ENCODE measurements at places on chromosomes 7 and 10.

- no peak for DNase-seq
Measured at GRCh38 chr10:119303886-119304285, 96.5 kb downstream of the GRK5 start.

- DNase-seq, result peak; percentile 42
Measured at GRCh38 chr7:25965405-25966123, 186.4 kb upstream of the NFE2L3 start.

DNA sequence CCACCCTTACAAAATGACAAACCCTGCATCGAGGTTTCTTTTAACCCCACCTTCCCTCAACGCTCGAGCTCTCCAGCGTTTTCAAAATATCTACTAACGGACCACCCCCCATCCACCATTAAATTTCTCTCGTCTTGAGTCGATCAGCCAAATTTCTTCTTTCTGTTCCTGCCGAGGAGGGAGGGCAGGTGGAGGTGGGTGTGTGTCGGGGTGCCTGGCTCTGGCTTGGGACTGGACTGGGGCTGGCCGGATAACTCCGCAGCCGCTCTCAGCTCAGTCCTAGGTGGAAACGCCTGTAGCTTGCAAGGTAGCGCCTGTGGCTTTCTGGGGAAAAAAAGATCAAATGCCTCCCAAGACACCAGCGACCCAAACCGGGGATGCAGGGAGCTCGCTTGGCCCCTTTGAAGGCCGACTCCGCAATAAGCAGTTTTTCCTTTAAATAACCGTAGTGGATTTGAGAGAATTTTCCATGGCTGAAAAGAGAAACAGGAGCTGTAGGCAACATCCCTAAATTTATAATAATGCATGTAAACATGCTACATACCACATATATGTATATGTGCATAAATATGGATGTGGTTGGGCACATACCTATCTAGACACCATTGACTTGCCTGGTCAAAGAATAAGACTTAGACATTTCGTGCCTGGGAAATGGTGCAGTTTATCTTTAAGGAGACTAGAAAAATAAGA lies 1.9 kb upstream of the TMEM178B start:
- DNase-seq, result peak; percentile 90

GRCh38 chr7:156173346-156173745 lies 361.1 kb upstream of the SHH start:
- no peak for DNase-seq

- no peak for DNase-seq
Measured at GRCh38 chr7:95018021-95018420, 110.6 kb downstream of the PPP1R9A start.

GRCh38 chr10:30043476-30044270 lies 15.7 kb downstream of the JCAD start:
- DNase-seq, result no peak

GRCh38 chr7:154953006-154953684 lies 49.8 kb downstream of the PAXIP1 start:
- peak; percentile 2 for DNase-seq

DNA sequence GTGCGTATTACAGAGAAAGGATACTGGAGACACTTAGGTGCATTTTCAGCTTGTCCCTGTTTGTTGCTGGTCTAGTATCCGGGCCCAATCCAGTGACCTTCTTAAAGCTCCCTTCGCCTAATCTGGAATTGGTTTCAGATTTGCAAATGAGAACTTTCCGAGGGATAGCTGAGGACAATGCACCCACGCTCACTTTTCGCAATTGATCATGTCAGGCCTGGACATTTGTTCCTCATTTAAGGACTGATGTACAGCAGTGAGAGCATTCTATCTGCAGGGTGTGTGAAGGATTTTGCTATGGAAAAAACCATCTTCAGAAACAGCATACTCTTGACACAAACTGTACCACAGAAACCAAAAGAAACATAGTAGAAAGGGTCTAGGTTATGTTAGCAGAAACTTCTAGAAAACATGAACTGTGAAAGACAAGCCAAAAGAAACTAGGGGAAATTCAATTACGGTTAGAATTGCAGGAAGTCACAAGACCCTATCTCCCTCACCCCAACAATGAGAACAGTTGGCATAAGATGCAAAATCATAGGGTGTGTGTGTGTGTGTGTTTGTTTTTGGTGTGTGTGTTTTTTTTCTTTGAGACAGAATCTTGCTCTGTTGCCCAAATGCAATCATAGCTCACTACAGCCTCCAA lies 331.1 kb downstream of the CALN1 start:
- no peak for DNase-seq

DNA sequence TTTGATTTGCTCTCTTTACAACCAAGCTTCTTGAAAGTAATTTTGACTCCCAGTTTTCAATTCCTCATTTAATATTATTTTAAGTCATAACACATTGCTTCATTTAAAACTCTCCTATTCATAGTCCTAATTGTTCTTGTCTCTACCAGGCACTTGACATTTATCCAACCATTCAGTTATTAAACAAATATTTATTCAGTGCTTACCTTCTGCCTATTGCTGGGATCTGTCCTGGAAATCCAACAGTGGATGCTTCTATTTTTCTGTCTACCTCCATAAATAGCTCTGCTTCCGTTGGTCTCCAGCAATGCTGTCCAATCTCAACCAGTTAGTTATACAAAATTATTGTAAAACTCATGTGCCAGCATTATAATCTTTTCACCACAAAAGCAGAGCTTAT lies 615.1 kb downstream of the ZWINT start:
- peak; percentile 38 for DNase-seq

DNA sequence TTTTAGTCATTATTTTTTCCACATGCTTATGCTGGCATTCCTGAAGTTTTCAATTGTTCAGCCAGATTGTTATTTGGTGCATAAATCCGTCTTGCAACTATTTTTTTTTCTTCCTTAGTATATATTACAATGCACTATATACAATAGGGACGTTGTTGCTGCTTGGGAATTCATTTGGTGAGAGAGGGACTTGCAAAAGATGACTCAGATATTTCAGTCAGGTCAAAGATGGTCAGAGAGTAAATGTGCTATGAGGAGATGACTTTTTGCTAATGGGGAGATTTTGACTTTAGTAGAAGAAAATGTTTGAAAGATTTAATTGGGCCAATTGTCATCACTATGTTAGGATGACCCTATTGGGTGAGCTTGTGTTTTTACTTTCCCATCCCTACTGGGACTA lies 348.4 kb upstream of the MTPN start:
- DNase-seq, result no peak

DNA sequence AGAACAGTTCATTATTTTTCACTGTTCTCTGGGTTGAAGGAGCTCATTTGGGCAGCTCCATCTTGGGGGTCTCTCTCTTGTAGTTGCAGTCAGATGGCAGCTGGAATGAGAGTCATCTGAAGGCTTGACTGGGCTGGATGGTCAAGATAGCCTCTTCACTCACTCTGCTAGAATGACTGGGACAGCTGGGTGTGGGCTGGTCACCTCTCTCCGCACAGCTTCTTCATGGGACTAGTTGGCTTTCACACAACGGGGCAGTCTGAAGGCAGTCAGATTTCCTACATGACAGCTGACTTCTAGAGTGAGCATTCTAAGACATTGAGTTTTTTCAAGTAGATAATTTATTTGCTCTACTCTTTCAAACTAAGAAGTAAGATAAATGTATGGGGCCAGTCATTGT lies 13.1 kb downstream of the PLEKHA1 start:
- no peak for DNase-seq

GRCh38 chr7:74289018-74289658 lies at the start of gene CLIP2:
Gene CLIP2 (plus strand): TSS chr7:74289407. CDS start chr7:74317547, 28,140 bp downstream.
- peak; percentile 15 for DNase-seq

DNA sequence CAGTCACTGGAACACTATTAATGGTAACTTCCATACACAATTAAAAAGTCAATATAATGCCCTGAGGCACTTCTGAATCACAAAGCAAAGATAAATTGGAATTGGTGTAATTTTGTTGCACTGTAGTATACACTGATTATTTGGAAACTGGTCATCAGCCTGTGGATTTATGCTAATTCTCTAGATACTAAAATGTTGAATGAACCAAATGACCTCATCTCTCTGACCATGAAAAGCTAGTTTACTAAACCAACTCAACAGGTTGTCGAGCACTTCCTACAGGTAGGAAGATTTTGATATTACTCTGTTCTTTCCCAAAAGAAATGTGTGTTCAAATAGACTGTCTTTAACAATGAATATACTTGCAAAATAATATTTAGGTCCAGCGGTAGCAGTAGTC lies 5.3 kb downstream of the NRP1 start:
- DNase-seq, result no peak

GRCh38 chr7:91348711-91349110 lies 84.5 kb downstream of the FZD1 start:
- no peak for DNase-seq

- no peak for DNase-seq
Measured at GRCh38 chr10:117444497-117445040, 69.3 kb upstream of the PDZD8 start.

- DNase-seq, result no peak
Measured at GRCh38 chr7:12633582-12633981, 53.9 kb upstream of the ARL4A start.

DNA sequence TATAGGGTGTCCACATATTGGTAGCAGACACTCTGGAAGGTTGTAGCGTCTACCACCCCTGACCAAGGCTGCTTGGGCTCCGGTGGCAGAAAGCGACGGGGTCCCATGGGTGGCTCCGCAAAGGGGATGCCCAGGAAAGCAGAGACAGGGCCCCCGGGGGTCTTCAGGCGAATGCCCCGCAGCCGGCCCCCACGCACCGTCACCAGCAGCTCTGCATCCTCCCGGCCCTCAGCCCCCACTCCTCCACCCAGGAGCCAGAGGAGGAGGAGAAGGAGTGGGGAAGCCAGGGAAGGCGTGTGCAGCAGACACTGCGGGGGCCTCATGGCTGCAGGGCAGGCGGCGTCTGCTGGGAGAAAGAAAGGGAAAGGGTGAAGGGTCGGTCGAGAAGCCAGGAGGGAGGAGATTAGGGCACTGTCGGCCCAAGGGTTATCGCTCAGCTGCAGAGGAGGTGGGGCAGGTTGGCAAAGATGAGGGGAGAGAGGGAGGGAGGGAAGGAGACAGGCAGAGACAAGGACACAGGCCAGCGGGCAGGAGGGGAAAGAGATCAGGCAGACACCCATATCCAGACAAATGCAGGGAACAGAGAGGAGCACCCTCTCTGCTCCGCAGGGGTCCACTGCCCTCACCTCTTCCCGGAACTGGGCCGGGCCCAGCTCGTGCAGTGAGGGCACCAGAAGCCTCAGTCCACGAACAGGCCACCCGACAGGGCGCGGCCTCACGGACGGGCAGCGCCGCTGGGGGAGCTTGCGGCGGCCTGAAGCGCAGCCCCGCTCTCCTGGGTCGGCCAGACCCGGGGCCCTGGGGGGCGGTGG lies 1.6 kb downstream of the ACHE start:
- no peak for DNase-seq

DNA sequence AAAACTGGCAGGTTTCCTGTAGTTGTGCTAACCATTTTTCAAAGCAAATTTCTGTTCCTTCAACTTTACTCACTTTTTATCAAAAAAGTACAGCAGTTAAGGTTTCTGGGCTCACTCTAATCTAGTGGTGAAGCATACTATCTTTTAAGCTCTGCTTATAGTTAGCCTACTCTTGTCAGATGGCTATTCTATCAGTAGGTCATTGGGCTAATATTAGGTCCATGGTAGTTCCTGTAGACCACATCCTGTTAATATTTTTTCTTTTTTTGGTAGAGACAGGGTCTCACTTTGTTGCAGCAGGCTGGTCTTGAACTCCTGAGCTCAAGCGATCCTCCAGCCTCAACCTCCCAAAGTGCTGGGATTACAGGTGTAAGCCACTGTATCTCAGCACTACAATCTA lies 27.9 kb upstream of the NRCAM start:
- DNase-seq, result no peak

- DNase-seq, result peak; percentile 98
Measured at GRCh38 chr7:154879629-154880028, 123.3 kb downstream of the PAXIP1 start.

GRCh38 chr10:109207361-109207760 lies 716.0 kb downstream of the XPNPEP1 start:
- no peak for DNase-seq

DNA sequence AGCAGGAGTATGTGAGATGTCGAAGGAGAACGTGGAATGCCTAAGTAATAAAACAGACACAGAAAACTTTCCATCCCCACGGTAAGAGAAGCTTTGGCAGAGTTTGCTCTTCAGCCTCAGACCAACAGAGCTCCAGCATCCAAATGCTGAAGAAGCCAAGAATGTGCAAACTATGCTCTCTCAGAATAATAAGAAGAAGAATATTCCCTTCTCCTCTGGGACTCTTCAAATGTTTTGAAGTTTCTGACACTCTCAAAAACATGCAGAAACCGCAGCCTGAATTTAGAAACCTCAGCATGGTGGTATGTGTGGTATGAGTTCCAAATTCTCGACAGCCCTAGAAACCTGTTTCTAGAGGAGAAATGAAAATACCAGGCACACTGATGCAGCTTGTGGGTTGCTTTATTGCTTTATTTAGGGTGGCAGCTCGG lies 113.3 kb downstream of the KCNMA1 start:
- DNase-seq, result no peak

DNA sequence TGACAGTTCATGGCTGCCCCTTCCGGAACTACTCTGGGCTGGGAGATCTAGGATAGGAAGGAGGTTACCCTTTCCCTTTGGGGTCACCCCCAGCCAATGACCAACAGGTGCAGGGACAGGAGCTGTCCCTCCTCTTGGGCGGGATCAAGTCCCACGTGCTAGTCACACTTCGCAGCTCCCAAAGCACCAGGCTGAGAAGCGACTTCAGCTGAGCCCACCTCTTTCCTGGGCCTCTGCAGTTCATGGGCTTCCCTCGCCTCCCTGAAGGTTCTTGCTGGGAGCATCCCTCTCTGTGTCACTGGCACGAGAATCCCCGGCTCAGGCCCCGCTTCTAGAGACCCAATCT lies 115.5 kb downstream of the FAM53B start:
- no peak for DNase-seq

DNA sequence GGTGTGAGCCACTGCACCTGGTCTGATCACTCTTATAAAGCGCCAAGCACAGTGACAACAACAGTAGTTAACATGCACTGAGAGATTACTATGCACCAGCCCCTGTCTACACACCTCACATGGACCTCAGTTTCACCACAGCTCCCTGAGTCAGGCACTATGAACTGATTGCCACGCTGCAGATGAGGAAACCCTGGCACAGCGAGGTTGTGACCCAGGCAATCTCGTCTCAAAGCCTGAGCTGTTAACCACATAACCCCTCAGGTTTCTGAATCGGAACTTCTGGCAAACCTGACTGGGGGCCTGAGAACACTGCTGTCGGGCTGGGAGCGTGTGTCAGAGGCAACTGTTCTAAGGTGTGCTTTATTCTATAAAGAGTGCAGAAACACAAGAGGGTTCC lies 150.8 kb downstream of the RNF216 start:
- DNase-seq, result no peak

DNA sequence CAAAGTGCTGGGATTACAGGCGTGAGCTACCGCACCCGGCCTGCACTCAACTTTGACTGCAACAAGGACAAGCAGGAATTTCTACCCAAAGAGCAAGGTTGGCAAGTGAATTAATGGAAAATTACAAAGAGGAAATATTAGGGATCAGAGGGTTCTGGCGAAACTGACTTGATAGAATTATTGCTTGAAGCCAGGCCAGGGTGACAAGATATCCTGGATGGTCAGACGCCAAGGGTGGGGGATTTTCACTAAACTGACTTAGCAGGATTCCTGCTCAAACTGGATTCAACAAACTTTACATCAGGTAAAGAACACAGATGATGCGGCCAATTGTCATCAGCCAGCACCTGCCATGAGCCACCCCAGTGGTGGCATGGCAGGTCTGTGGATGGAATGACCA lies 603.6 kb upstream of the MGMT start:
- no peak for DNase-seq

GRCh38 chr10:101403161-101403560 lies 49.2 kb downstream of the BTRC start:
- no peak for DNase-seq
